Activated CD8-positive, alpha-beta memory T cell treated with anti-CD3 and anti-CD28 coated beads for 1 hour (primary cell): ENCODE measurements at places on chromosomes 3 and 15.

DNA sequence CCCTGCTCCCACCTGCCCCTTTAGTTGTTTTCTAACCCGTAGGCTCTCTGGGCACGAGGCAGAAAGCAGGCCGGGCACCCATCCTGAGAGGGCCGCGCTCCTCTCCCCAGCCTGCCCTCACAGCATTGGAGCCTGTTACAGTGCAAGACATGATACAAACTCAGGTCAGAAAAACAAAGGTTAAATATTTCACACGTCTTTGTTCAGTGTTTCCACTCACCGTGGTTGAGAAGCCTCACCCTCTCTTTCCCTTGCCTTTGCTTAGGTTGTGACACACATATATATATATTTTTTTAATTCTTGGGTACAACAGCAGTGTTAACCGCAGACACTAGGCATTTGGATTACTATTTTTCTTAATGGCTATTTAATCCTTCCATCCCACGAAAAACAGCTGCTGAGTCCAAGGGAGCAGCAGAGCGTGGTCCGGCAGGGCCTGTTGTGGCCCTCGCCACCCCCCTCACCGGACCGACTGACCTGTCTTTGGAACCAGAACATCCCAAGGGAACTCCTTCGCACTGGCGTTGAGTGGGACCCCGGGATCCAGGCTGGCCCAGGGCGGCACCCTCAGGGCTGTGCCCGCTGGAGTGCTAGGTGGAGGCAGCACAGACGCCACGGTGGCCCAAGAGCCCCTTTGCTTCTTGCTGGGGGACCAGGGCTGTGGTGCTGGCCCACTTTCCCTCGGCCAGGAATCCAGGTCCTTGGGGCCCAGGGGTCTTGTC, 48.5 kb downstream of the PGPEP1L start:
- DNase-seq = no peak

DNA sequence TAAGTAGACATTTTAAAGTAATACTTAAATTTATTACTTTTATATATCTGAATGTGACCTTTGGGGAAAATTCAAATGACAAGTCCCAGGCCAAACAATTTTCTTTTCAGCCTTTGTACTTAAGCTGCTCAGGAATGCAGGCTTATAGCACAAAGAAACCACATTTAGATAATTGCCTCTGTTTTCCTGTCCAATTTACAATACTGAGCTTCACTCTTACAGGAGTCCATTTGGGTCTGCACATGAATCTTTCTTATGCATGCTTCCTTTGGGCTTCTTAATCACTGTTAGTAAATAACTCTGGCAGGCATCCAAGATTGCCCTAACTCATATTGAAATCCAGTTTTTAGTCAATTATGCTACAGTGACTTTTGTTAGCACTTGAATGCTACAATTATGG, 459.4 kb upstream of the TGFBR2 start:
- DNase-seq = no peak

DNA sequence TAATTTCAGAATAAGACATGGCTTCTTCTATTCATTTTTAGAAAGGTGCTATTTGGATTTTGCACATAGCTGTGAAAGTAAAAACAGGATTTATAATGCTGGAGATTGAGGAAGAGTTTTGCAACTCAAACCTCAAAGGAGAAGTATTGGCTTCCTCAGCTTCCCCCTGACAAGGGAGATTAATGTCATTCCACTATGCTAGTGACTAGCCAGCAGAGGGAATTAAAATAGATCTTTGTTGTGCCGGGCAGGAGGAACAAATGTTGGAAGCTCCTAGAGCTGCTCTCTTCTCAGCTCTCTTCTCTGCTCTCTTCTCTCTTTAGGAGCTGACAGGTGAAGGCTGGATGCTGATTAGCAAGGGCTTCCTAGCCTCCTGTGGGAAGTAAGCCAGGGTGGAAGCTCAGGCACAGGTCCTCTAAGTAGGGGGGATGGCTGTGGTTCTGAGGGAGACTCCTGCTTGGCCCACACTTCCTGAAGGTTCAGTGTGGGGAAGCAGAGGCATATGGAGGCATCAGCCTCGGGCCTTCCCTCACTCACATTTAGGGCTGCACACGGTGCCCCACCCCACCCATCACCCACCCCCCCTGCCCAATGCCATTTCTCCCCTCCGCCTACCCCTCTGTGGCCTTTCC, 29.6 kb downstream of the CX3CR1 start:
- no peak for DNase-seq

DNA sequence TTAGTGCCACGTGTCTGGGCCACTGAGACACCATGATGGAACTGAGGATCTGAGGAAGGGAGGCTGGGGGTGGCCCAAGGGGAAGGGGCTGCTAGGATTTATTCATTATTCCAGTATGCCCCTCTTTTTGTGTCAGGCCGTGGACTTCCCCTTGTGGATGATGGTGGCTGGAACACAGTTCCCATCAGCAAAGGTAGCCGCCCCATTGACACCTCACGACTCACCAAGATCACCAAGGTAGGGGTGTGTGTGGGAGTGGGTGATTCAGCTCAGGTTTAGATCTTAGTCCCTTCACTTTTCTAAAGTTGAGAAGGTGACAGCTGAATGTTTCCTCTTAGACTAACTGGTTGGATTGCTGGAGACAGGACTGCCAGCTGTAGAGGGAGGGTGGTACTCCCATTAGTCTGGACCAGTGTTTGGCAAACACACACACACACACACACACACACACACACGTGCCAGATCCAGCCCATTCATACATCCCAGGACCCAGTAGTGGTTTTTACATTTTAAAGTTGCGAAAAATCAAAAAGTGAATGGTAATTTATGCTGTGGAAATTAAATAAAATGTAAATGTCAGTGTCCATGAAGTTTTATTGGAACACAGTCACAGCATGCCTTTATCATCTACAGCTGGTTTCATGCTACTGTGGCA, 11.4 kb downstream of the EIF4G1 start:
- DNase-seq = no peak

DNA sequence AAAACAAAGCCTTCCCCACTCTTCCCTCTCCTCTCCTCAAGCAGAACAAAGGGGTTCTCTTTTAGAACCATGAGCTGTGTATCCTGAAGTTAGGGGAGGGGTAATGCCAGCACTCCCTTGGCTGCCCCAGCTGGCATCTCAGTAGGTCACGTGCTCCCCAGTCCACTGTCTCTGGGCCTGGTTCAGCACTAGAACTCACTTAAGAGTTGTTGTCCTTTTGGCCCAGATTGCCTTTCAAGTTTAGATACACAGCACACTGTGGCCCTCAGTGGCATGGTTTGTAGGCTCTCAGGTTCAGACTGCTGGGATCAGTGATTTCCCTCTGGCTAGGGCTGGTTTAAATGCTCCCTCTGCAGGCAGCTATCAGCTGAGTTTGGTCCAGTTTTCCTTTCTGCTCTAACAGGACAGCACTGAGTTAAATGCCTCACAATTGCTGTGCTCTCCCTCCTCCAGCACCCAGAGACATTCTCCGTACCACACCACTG, 188.4 kb upstream of the ST8SIA2 start:
- no peak for DNase-seq

DNA sequence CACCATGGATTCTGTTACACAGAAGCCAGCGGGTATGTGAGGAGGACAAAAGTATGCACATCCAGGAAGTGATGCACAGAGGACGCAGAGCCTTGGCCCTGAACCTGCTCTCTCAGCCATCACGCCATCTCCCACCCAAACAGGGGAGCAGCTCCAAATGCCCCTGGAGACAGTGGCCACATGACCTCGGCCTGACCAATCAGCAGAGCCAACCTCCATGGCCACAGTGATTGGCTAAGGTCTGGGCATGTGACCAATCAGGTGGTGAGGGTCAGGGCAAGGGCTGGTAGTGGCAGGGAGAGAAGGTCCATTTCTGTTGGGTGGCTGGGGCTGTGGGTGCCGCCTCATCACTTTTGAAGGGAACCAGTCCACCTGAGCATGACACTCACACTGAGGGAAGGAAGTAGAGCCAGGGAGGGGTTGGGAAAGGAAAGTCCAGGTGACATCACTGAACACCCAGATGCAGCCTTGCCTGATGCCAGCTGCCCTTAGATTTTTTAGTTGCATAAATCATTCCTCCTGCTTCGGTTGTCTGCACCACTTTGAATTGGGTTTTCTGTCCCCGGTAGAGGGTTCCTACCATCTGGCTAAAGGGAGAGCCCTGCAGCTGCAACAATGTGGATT, 70.3 kb upstream of the IQSEC1 start:
- no peak for DNase-seq

GRCh38 chr15:38991701-38992100, 427.1 kb upstream of the RASGRP1 start:
- no peak for DNase-seq

DNA sequence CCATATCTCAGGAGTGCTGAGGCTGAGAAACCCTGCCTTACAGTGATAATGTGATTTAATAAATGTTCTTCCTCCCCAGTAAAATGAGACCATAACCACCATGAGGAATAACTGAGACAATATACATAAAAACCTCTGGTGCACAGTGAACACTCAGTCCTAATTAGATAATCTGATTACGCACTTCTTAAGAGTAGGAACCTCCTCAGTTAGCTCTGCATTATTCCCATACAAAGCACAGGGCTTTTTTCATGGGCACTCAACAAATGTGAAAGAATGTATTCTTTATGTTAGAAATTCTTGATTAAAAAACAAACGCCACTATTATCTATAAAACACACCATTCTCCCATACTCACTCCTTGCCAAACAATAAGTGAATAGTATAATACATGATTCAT, 97.0 kb downstream of the TNIK start:
- no peak for DNase-seq

DNA sequence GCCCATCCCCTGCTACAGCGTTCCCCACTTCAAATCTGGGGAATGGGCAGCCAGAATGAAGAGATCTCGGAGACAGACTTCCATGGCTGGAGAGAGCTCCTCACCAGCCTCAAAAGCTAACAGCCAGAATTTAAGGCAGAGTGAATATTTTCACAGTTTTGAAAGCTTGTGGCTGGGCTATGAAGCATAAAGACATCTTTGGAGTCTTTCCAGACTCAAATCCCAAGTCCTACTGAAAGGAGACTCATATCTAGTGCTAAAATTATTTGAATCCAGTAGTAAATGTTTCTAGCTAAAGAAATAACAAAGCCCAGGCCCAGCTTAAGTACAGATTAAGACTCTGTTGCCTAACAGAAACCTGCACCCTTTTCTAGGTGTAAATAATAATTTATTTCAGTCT, 628.4 kb upstream of the ALCAM start:
- DNase-seq = no peak

GRCh38 chr15:69161079-69161877, 843 bp downstream of the GLCE start:
- no peak for DNase-seq

- DNase-seq = no peak
Measured at GRCh38 chr3:140395134-140396075, 282.5 kb upstream of the TRIM42 start.

DNA sequence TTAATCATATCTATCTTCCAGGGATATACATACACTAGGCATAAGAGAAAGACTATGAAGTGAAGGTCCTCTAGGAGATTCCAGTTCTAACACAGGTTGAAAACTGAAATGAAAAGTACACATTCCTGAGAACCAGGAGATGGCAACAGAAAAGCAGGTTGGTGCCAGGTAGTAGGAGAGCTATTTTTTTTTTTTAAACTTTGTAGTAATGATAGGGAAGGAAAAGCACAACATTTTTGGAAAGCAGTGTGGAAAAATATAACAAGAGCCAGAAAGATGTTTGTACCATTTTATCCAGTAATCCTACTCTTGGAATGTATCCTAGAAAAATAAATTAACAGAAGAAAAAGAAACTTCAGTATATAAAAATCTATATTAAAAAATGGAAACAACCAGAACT, 189.9 kb downstream of the DTWD1 start:
- DNase-seq = no peak

GRCh38 chr3:124570232-124570631, 160.0 kb upstream of the UMPS start:
- DNase-seq = no peak

- no peak for DNase-seq
Measured at GRCh38 chr15:44545913-44546802, 9.2 kb downstream of the EIF3J start.

DNA sequence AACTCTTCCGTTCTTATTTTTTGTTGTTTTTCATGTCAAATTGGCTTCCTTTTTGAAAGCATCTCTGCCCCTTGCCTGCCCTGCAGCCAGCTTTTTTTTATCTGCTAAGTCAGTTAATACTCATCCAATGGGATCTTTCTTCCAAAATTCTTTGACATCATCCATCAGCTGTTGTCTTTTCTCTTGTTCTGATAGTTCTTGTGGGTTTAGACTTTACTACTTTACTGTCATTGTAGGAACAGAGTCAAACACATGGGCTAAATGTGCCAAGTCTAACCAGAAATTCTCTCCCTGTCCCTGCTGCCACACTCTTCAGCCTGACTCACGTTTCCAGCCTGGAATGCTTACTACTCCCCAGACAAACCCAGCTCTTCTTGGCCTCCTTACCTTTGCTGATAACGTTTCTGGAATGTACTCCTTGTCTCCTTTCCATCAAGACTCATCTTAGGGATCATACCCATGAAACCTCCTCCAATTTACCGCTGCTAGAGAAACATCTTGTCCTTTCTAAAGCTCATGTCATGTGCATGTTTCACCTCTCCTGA, 10.7 kb upstream of the VPS8 start:
- no peak for DNase-seq
